ENCODE measurements at places on chromosomes 2 and 18.

DNA sequence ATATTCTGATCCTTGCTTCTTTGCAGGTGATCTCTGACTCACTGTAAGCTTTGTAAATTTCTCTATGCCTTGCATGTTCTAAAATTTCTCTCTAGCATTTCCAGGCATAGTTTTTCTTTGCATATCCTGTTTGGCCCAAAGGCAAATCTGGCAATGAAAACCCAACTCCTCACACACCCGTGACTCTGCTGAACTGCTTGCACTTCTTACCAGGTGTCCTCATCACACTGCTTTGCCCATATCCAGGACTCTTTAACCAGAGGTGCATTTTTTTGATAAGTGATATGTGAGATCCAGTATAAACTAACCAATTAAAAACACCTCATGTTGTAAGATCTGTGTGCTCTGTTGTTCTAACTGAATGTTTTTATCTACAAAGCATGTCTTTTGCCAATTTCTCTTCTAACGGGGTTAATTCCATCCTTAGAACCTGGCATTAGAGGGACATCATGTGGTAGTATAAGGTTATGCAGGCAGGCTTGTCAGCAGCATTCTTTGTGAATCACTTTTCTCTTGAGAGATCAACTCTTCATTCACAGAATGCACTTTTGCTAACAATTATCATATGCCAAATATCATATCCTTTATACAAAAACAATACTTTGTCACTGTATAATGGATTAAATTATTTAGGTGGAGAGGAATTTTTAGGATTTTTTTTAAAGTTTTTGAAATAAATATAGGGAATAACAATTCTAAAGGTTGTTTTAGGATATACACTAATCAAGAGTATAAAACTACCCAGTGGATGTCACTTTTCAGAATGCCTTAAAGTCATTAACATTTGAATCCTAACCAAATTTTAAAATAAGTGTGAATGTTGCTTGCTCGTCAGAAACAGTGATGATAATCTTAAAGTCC lies 20.8 kb upstream of the TMX3 start:
- H3K4me3 ChIP-seq, result no peak overlapping the region
- H3K4me1 ChIP-seq, result no peaks in the 10 kb centered on the region
- no peak for DNase-seq
- no peaks in the 10 kb centered on the region for H3K27me3 ChIP-seq
- no peak overlapping the region for H3K27ac ChIP-seq
- H3K36me3 ChIP-seq, result no peaks in the 10 kb centered on the region

DNA sequence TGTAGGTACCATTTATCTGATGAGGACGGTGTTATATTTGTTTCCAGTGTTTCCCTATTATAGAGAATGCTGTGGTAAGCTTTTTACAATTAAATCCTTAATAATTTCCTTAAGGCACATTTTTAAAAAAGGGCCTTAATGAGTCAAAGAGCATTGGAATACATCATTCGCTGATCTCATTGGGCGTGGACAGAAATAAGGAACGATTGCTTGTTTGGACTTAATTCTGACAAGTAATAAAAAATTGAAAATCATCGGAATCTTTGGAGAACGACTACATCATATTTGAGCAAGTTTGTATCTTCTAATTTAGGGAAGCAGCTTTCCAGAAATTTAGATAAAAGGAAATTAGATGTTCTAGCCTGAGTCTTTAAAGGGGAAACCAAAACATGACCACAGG lies 11.3 kb downstream of the AGPS start:
- DNase-seq, result no peak
- H3K36me3 ChIP-seq, result no peaks in the 10 kb centered on the region
- H3K27me3 ChIP-seq, result no peaks in the 10 kb centered on the region
- H3K4me3 ChIP-seq, result no peak overlapping the region

- H3K4me3 ChIP-seq, result no peak overlapping the region
- H3K36me3 ChIP-seq, result no peaks in the 10 kb centered on the region
- H3K27ac ChIP-seq, result no peak overlapping the region
- no peaks in the 10 kb centered on the region for H3K27me3 ChIP-seq
- peak; percentile 53 for DNase-seq
- H3K4me1 ChIP-seq, result no peaks in the 10 kb centered on the region
Measured at GRCh38 chr2:129907256-129907998, 72.0 kb upstream of the RAB6C start.

GRCh38 chr2:226497146-226497909 lies 302.3 kb downstream of the IRS1 start:
- H3K27me3 ChIP-seq, result no peaks in the 10 kb centered on the region
- no peak for DNase-seq
- no peaks in the 10 kb centered on the region for H3K4me1 ChIP-seq
- no peaks in the 10 kb centered on the region for H3K36me3 ChIP-seq

- no peaks in the 10 kb centered on the region for H3K4me1 ChIP-seq
- H3K4me3 ChIP-seq, result no peak overlapping the region
- no peaks in the 10 kb centered on the region for H3K27me3 ChIP-seq
- no peak for DNase-seq
- H3K36me3 ChIP-seq, result no peaks in the 10 kb centered on the region
Measured at GRCh38 chr2:83196225-83196624, 1262.9 kb downstream of the SUCLG1 start.

DNA sequence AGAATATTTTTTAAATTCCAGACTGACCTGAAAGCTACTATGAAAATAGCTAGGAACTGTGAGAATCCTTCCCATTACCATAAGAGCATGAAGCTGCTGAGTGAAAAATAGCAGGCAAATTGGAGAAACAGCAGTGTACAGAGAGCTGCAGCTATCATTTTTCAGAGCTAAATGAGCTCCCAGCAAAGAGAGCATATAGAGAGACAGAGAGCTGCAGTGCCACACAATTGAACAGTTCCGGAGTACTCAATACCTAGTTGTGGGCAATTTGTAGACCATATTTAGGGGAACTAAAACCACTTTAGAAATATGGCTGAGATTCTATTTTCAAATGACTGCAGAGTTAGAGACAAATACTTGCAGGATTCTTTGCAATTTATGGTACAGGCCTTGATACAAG lies 645.3 kb downstream of the STK39 start:
- no peak overlapping the region for H3K4me3 ChIP-seq
- DNase-seq, result no peak
- H3K27me3 ChIP-seq, result no peaks in the 10 kb centered on the region
- no peaks in the 10 kb centered on the region for H3K4me1 ChIP-seq
- no peak overlapping the region for H3K27ac ChIP-seq

- DNase-seq, result no peak
- no peak overlapping the region for H3K4me3 ChIP-seq
- no peaks in the 10 kb centered on the region for H3K4me1 ChIP-seq
- no peaks in the 10 kb centered on the region for H3K36me3 ChIP-seq
- no peak overlapping the region for H3K27ac ChIP-seq
Measured at GRCh38 chr2:8549273-8549922, 132.5 kb upstream of the ID2 start.

- DNase-seq, result no peak
- H3K27ac ChIP-seq, result no peak overlapping the region
- H3K36me3 ChIP-seq, result no peaks in the 10 kb centered on the region
Measured at GRCh38 chr2:159939946-159940345, 122.5 kb downstream of the PLA2R1 start.

DNA sequence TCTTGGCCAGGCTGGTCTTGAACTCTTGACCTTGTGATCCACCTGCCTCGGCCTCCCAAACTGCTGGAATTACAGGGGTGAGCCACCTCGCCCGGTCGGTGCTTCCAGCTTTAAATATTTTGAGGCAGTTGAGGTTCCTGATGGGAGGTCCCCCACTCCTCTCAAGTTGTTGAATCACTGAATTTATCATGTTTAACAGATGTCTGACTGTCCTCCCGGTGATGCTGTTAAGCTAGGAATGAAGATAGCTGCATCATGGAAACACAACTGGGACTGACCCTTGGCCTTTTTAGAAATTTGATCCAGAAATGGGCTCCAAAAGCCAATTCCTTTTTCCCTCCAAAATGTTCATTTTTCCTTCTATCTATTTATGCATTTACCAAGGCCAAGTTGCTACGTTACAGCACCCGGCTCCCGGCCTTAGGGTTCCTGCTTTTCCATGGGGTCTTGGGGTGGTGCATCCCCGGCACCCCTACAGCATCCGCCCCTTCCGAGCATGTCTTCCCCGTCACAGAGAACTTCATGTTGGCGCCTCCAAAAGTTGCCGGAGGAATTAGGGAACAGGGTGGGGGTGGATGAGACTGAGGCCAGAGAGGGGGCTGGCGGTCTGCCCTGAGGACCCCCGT lies 43.9 kb downstream of the PAX8 start:
- no peaks in the 10 kb centered on the region for H3K27me3 ChIP-seq
- peak overlapping the region; percentile 60 for H3K4me3 ChIP-seq
- no peak overlapping the region for H3K27ac ChIP-seq
- H3K36me3 ChIP-seq, result no peaks in the 10 kb centered on the region

GRCh38 chr18:63144748-63145147 lies 174.8 kb downstream of the BCL2 start:
- H3K27me3 ChIP-seq, result no peaks in the 10 kb centered on the region
- H3K27ac ChIP-seq, result peak overlapping the region; percentile 19
- H3K4me1 ChIP-seq, result peaks cover 3% of the 10 kb centered on the region
- no peak for DNase-seq
- no peak overlapping the region for H3K4me3 ChIP-seq
- no peaks in the 10 kb centered on the region for H3K36me3 ChIP-seq

DNA sequence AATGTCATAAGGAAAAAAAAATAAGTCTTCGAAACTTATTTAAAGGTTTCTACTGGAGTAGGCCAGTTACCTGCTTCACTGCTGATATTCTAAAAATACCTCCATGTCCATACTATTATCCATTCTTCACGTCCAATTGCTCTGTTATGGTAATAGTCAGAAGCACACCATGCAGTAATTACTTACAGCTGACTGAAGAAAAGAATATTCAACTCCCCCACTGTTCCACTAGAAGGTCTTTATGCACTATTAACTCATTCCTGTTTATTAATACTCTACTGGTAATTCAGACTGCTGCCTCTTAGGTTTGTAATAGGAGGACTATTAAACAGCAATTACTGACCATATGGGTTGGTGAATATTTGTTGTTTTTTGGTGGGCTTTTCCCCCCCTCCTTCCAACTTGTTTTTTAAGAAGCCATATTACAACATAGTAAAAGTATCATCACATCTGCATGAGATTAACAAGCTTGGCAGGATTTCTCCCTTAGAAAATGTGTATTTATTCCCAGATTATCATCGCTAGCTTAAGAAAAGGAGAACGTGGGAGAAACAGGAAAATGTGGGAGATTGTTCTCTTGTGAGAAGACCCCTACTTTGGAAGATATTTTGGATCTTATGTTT lies 806.4 kb upstream of the FANCL start:
- H3K4me3 ChIP-seq, result no peak overlapping the region
- no peaks in the 10 kb centered on the region for H3K27me3 ChIP-seq
- H3K36me3 ChIP-seq, result no peaks in the 10 kb centered on the region
- no peak overlapping the region for H3K27ac ChIP-seq
- DNase-seq, result no peak

GRCh38 chr2:7012141-7012764 lies 95.0 kb downstream of the RNF144A start:
- H3K4me1 ChIP-seq, result peaks cover 6% of the 10 kb centered on the region
- no peak for DNase-seq
- H3K4me3 ChIP-seq, result no peak overlapping the region
- H3K27me3 ChIP-seq, result no peaks in the 10 kb centered on the region

DNA sequence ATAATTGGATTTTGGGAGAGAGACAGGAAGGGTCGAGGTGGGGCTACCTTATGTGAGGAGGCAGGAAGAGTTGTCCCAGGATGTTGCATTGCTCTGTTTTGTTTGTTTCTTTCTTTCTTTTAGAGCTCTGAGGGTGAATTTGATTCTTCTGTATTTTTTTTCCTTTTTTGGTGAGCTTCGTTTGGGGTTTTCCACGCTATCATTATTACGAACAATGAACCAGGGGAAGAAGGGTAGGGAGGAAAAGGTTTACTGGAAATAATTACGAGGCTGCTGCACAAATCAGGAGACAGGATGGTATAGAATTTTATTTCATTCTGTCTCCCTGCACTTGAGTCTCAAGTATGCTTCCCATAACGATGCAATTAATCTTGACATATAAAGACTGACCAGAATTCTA lies 51.4 kb upstream of the ZNF516 start:
- H3K4me3 ChIP-seq, result no peak overlapping the region
- no peaks in the 10 kb centered on the region for H3K4me1 ChIP-seq
- no peak for DNase-seq
- H3K36me3 ChIP-seq, result no peaks in the 10 kb centered on the region
- H3K27me3 ChIP-seq, result no peaks in the 10 kb centered on the region

- H3K27ac ChIP-seq, result peak overlapping the region; percentile 72
- peaks cover 3% of the 10 kb centered on the region for H3K4me1 ChIP-seq
- H3K36me3 ChIP-seq, result no peaks in the 10 kb centered on the region
- H3K27me3 ChIP-seq, result no peaks in the 10 kb centered on the region
- no peak overlapping the region for H3K4me3 ChIP-seq
Measured at GRCh38 chr2:113240150-113240914, 38.4 kb downstream of the PAX8 start.

- peaks cover 71% of the 10 kb centered on the region for H3K36me3 ChIP-seq
- no peak for DNase-seq
- no peak overlapping the region for H3K27ac ChIP-seq
- no peaks in the 10 kb centered on the region for H3K4me1 ChIP-seq
- no peak overlapping the region for H3K4me3 ChIP-seq
- H3K27me3 ChIP-seq, result no peaks in the 10 kb centered on the region
Measured at GRCh38 chr2:108776475-108776874, 10.1 kb upstream of the CCDC138 start.

- H3K4me1 ChIP-seq, result no peaks in the 10 kb centered on the region
- no peaks in the 10 kb centered on the region for H3K36me3 ChIP-seq
- no peak overlapping the region for H3K4me3 ChIP-seq
- DNase-seq, result no peak
Measured at GRCh38 chr2:76825140-76825970, 696.8 kb downstream of the LRRTM4 start.

DNA sequence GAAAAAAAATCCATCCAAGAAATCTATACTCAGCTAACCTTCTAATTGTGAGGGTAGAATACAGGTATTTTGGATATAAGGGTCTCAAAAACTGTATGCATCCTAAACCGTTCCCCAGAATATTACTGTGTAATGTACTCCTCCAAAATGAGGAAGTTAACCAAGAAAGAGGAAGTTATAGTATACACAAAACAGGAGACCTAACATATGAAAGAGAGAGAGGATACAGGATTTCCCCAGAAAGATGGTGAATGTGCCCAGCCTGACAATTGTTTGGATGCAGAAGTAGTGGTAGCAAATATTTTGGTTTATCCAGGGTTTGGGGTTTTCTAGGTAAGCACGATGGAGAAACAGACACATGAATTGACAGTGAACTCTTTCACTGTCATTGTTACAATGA lies 50.6 kb downstream of the GALNT3 start:
- H3K27ac ChIP-seq, result no peak overlapping the region
- no peaks in the 10 kb centered on the region for H3K27me3 ChIP-seq
- H3K4me3 ChIP-seq, result no peak overlapping the region
- no peaks in the 10 kb centered on the region for H3K36me3 ChIP-seq

DNA sequence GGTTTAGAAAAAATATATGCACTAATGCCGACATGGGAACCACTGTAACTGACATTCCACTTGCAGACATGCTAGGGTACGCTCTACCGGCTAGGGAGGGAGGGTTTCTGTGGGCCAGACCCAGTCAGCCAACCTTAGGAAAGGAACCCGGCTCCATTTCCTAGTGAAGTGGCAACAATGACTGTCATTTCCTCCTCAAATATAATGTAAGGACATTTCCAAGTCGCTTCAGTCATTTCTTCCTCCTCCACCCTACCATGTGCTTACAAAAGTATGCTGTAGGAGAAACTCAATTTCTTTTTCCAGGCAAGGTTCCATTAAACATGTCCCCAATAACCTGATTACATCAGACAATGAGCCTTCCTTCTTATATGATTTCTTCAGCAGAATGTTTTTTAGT lies 64.3 kb upstream of the PSMD14 start:
- H3K27ac ChIP-seq, result no peak overlapping the region
- H3K27me3 ChIP-seq, result no peaks in the 10 kb centered on the region
- H3K36me3 ChIP-seq, result no peaks in the 10 kb centered on the region
- H3K4me1 ChIP-seq, result no peaks in the 10 kb centered on the region
